OCI-M1 (cell line): ENCODE measurements at places on chromosomes 13 and 19.

GRCh38 chr19:46722421-46723022 is 5.6 kb upstream of the PRKD2 start:
- DNase-seq, result no peak

GRCh38 chr13:23680845-23681669 is 110.8 kb downstream of the TNFRSF19 start:
- no peak for DNase-seq

DNA sequence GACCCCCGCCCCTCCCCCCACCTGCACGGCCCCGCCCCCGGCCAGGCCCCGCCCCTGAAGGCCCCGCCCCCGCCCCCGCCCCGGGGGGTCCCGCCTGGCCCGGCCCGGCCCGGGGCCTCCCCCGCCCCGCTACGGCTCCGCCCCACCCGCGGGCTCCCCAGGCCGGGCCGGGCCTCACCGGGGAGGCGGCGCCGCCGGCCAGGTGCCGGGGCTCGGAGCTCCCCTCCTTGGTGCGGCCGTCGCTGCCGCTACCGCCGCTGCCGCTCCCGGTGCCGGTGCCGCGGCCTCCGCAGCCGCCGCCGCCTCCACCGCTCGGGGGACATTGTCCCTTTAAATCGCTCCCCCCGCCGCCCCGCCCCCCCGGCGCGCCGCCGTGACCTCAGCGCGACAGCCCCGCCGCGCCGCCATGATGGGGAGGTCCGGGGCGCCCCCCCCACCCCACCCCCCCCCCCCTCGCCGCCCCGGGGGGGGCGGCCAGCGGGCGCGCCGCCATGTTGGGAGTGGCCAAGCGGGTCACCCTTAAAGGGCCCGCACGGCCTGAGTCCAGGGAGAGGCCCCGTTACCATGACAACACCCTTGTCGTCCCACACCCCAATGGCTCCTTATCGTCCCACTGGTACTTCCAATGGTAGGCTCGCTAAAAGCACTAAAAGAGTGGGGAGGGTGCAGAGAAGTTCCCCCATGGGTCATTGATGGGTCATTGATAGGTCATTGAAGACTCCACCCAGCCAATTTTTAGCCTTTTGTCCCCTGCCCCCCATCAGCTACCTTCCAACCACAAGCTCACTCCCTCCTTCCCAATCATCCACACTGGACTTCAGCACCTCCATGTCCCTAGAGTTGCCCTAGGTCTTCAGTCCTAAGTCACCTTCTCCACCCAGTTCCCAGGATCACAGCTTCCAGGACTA is at the start of gene WIZ:
Gene WIZ (minus strand): TSS at position 337 of the 908 bp plus-strand sequence. CDS start 1,649 bp downstream, outside the sequence.
- DNase-seq, result peak; percentile 92

DNA sequence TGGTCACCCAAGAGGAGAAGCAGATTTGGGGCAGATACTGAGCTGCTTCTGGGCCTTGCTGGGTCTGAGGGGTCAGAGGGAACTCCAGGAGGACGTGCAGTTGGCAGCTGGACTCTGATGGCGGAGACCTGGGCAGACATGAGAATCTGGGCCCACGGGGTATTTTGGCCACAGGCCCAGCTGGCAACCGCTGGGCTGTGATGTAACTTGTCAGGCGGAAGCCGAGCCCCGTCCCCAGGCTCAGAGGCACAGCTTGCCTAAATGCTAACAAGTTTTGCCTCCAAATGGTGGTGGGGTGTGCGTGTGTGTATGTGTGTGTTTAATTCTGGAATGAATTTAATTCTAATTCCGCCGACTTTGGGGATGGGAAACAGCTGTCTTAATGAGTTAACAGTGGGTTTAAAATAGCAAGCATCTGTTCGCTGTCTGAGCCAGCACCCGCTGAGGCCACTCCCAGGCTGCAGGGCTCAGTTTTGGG is 11.6 kb downstream of the ZNRF4 start:
- no peak for DNase-seq

GRCh38 chr13:33745370-33746324 is 72.3 kb upstream of the RFC3 start:
- no peak for DNase-seq

GRCh38 chr19:2542341-2543069 is 66.6 kb downstream of the GADD45B start:
- DNase-seq, result no peak

- peak; percentile 17 for DNase-seq
Observed at GRCh38 chr13:82439159-82439904, 1442.9 kb downstream of the SLITRK1 start.

- no peak for DNase-seq
Observed at GRCh38 chr13:51526202-51526601, 58.1 kb upstream of the WDFY2 start.

DNA sequence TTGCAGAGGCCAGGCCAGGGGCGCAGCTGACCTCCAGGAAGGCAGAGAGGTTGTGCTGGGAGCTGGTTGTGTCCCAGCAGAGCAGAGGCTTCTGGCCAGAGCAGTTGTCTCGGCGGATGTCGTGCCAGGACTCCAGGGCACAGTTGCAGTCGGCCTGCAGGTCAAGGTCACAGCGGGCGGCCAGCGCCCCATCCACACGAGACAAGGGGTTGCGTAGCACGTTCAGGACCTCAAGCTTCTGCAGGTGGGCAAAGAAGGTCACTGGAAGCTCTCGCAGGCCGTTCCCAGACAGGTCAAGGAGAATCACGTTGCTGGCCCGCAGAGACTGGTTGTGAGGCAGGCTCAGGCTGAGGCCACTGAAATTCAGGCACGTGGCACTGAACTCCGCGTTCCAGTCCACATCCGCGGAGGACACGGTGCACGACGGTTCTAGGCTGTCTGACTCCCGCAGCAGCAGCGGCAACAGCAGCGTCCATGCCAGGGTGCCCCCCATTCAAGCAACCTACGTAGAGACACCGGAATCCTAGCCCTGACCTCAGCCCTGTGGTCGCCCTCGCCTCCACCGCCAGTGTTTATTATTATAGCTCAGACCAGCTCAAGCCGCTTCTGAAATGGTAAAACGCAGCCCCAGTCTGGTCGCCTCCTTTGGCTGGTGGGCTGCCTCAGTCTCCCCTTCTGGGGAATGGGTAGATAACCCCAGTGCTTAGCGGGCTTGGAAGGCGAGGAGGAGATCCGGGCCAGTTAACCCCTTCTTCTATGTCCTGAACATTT is 766 bp downstream of the LRRC25 start:
- DNase-seq, result no peak

GRCh38 chr13:20258208-20258962 is 26.3 kb upstream of the GJB6 start:
- DNase-seq, result no peak

DNA sequence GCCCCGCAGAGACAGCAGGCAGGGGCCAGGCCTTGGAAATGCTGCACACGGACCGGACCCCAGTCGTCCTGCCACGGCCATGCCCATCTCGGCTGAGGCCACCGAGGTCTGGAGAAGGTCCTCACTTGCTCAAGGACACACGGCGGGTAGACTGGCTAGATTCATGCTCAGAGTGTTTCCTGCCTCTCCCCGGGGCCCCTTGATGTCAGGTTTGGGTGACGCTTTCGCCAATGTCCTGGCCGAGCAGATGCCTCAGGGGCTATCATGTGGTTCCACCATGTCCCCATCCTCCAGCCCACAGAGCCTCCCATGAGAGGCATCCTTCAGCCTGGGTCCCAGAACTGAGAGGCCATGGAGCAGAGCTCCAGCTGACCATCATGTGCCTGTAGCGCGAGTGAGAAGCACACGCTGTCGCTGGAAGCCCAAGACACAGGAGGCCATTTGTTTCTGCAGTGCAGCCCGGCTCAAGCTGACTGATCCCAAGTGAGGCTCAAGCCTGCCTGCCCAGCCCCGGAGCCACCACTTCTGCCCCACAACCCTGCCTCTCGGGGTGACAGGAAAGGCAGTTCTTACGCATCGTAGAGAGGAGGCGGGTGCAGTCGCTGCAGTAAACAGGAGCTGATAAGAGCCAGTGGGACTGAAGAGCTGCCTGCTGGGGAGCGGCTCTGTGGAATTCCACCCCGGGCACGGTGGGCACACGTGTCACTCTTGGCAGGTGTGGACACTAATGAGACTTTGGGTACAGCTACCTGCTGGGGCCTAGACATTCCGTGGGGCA is 53.9 kb upstream of the GAS6 start:
- no peak for DNase-seq

DNA sequence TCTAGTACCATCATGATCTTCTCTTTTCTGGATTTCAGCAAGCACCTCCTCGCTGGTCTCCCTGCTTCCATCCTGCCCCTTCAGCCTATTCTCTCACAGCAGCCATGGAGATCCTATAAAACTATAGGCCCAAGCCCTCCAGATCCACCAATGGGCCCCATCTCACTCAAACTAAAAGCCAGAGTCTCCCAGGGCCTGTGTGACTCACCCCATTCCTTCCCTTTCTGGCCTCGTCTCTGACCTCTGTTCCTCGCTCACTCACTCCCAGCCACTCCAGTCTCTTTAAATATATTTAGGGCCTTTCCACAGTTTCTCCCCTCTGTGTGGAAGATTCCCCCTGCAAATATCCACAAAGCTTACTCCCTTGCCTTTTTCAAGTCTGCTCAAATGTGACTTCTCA is 89.7 kb downstream of the HSPH1 start:
- no peak for DNase-seq

GRCh38 chr13:42215578-42216421 is 56.2 kb upstream of the AKAP11 start:
- DNase-seq, result peak; percentile 79

- no peak for DNase-seq
Observed at GRCh38 chr13:33612641-33613638, 205.0 kb upstream of the RFC3 start.

- no peak for DNase-seq
Observed at GRCh38 chr13:19173752-19174151, 7.9 kb downstream of the TUBA3C start.

- DNase-seq, result no peak
Observed at GRCh38 chr19:46862503-46862834, 1.7 kb downstream of the ARHGAP35 start.

GRCh38 chr13:77002590-77003190 is 10.8 kb downstream of the CLN5 start:
- peak; percentile 51 for DNase-seq

GRCh38 chr19:46737761-46738171 is 8.1 kb upstream of the FKRP start:
- no peak for DNase-seq

DNA sequence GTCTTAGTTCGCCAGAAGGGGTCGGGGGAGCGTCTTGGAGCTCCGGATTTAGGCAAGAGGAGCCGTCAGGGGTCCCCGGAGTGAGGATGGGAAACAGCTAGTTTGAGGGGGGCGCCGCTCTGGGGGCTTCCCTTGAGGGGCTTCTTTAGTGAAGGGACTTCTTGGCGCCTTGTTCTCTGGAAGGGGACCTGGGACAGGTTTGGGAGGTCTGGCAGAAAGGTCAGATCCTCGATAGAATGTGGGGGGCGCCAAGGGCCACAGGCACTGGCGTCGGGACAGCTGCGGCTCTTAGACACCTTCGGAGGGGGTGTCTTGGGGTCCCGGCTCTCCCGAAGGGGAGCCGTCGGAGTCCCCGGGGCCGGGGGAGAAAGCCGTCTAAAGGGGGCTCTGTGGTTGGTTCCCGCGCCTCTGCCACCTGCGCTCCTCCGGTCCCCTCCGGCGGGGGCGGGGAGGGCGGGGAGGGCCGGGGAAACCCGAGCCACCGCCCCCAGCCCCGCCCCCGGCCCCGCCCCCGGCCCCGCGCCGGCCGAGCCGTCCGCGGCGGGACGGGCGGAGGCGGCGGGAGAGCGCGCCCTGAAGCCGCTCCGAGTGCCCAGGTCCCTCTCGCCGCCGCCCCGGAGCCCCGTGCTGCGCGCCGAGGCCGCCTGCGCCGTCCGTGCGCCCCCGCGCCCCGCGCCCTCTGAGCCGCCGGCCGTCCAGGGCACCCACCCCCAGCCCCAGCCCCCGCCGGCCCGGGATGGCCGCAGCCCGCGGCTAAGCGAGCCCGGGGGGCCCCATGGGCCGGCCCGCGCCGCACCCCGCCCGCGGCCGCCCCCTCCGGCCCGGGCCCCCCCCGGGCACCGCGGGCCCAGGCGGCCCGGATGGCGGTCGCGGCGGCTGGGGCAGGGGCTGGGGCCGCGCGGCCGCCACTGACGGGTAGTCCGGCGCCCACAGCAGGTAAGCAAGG is at the start of gene NRTN:
Gene NRTN (plus strand): TSS at position 552 of the 946 bp plus-strand sequence. CDS start 19,099 bp downstream, outside the sequence.
- DNase-seq, result peak; percentile 13

DNA sequence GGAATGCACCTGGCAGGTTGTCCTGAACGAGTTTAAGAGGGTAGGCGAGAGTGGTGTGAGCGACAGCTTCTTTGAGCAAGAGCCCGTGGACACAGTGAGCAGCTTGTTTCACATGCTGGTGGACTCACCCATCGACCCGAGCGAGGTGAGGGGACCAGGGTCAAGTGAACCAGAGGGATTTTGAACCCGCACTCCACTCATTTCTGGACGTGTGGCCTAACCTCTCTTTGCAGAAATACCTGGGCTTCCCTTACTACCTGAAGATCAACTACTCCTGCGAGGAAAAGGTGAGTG is 1.7 kb downstream of the CATSPERG start:
- no peak for DNase-seq

DNA sequence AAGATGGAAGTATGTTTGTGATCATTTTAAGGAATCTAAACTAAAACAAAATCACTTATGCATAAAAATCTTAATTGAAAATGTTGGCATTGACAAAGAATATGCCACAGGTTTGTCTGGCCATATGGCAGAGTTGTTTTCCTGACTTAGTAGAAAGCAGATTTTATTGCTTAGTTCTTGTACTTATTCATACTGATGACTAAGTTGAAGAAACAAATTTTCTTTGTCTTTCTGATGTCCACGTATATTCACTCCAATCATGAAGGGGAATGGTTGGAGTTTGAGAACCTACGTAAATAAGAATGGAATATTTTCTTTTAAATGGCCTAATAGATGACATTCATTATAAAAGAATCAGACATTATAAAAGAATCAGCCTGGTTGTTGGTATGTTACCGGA is 8.0 kb upstream of the GPC6 start:
- no peak for DNase-seq

- peak; percentile 1 for DNase-seq
Observed at GRCh38 chr19:2983351-2984214, 6.2 kb downstream of the TLE6 start.

GRCh38 chr13:48356750-48357149 is 53.2 kb downstream of the RB1 start:
- no peak for DNase-seq
